ENCODE measurements at places on chromosomes 12 and 14. TPM values are rescaled to one million over a fixed set of nuclear protein-coding genes. Genes with fewer than 3 reads are reported as not detected.

The SALL2 gene
- total RNA-seq = 1.1 TPM

The AJUBA gene
- total RNA-seq = 55.5 TPM

The PPP2R5C gene
- total RNA-seq = 81.1 TPM

The CSAD gene
- total RNA-seq = 0.89 TPM

The LRFN5 gene
- total RNA-seq = 0.05 TPM

The KCNA5 gene
- not detected for total RNA-seq

The CCDC177 gene
- not detected for total RNA-seq

The C14orf93 gene
- total RNA-seq = 9.7 TPM

The PTPRQ gene
- 0.22 TPM for total RNA-seq

DNA sequence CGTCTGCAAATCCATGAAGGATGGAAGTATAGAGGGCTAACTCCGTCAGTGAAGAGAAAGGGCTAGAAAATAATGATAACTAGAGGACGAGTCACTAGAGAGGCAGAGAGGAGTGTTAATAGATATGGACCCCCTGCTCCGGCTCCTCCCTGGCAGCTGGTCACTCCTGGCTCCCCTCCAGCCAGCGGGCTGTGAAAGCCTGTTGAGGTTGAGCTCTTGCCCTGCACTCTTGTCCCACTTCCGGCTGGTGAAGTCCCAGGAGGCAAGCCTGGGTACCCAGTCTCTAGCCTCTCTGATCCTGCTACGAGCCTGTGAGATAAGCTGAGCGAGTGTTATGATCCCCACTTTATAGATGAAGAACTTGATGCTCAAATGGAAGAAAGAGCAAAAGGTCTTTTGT lies 90.3 kb downstream of the RFX4 start:
- no peak for DNase-seq

DNA sequence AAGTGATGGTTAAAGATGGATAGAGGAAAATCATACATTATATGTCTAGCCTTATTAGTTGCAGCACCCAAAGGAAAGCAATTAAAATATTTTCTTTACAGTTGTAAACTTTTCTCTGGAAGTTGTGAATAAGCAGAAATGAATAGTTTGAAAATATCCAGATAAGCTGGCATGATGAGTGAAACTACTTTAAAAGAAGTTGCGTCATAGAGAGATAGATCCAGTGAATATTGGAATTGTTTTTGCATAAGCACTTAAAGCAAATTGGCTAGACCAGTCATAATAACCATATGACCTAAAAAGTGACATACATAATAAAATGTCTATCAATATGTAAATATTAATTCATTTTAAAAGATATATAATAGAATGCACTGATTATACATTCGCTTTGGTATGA lies 132.1 kb downstream of the SOX5 start:
- DNase-seq = no peak

GRCh38 chr14:95117937-95118721 lies 39.2 kb downstream of the DICER1 start:
- DNase-seq = no peak

- no peak for DNase-seq
Measured at GRCh38 chr12:132142679-132143335, 1.3 kb downstream of the DDX51 start.

- no peak for DNase-seq
Measured at GRCh38 chr14:61671082-61671481, 24.2 kb upstream of the HIF1A start.

- no peak for DNase-seq
Measured at GRCh38 chr12:6059860-6060565, 64.5 kb downstream of the VWF start.

DNA sequence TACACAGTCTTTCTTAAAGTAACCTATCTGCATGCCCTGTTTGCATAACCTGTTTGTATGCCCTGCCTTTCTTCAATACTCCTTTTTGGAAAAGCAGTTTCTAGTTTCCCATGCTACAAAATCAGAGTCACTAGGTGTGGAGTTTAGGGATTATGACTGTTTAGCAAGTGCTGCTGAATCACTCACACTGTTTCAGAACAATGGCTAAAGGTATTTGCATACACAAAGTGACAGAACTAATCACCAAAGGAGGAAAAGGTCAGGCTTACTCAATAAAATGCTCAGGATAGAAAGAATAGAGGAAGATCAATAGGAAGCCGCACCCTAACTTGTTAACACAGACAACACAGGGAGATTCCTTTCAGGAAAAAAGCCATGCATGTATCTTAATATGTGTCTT lies 19.4 kb downstream of the EGLN3 start:
- no peak for DNase-seq

DNA sequence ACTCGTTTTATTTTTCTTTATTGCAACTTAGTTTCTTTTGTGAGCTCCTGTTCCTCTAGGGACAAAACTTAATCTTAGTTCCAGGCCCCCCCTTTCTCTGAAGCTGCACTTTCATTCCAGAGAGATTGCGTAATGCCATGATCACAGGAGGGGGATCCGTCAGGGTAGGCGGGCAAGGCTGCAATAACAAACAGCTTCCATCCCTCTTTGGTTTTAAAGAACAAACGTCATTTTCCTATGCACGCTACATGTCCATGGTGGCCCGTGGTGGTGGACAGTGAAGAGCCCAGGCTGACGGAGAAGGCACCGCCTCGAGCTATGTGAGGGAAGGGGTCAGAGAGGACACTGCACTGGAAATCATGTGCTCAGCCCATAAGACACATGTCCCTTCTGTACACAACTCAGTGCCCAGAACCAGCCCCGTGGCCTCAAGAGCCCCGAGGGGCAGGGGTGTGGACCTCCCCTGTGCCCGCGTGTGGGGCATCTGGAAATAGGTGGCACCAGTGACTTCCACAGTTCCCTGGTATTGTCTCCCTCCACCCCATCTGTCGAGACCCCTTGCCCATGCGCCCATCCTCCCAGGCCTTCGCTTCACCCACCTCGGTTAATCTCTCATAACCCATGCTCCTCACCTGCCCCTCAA lies 161.4 kb downstream of the ADGRD1 start:
- no peak for DNase-seq

GRCh38 chr14:81120501-81120900 lies 100.3 kb downstream of the GTF2A1 start:
- DNase-seq = no peak

DNA sequence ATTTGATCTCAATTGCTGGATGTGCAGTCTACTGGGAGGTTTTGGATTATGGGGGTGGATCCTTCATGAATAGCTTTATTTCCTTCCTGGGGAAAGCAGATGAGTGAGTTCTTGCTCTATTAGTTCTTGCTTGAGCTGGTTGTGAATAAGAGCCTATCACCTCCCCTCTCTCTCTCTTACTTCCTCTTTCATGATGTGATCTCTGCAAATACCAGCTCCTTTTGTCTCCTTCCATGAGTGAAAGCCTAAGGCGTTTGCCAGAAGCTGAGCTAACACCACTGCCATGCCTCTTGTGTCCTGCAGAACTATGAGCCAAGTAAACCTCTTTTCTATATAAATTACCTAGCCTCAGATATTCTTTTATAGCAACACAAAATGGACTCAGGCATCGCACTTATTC lies 302.7 kb downstream of the CCER1 start:
- no peak for DNase-seq

DNA sequence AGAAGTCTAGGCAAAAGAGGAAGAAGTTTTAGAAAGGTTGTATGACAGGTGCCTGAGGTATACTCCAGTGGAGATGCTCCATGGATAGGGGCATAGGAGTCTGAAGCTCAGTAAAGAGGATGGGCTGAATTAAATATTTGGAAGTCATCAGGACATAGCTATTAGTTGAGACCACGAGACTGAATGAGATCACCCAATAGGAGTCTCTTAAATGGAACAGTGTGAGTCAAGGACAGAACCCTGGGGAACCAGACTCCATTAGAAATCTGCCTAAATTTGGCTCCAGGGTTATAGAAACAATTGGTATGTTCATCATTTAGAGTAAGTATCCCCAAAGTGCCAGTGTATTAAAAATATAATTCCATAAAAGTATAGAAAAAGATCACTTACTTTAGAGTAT lies 172.6 kb downstream of the PRKCH start:
- DNase-seq = no peak

- no peak for DNase-seq
Measured at GRCh38 chr12:52208424-52209165, 16.8 kb upstream of the KRT80 start.

DNA sequence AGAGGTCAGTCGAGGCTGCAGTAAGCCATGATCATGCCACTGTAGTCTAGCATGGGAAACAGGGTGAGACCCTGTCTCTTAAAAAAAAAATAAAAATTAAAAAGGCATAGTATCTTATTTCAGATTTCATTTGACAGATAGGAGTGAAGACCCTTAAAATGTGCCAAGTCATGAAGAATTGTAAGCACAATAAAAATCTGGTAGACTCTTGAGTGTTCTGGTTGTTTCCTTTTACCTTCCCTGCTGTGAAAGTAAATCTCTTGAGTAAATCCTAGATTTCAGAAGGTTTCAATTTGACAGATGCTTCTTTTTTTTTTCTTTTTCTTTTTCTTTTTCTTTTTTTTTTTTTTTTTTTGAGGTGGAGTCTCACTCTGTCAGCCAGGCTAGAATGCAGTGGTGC lies 109.0 kb downstream of the ESR2 start:
- no peak for DNase-seq

Data from M059J (cell line).